ENCODE measurements at places on chromosomes 2 and 18. TPM values are rescaled to one million over a fixed set of nuclear protein-coding genes. Genes with fewer than 3 reads are reported as not detected.

RFX8 gene
- total RNA-seq: 2.6 TPM

KLHL29 gene
- total RNA-seq: 4.9 TPM

GCC2 gene
- 23.6 TPM for total RNA-seq

ACTG2 gene
- 4.1 TPM for total RNA-seq

CPO gene
- under 0.01 TPM for total RNA-seq

LIMS4 gene
- 0.26 TPM for total RNA-seq

GPR17 gene
- total RNA-seq: not detected

AGPS gene
- 22.1 TPM for total RNA-seq

AQP12B gene
- not detected for total RNA-seq

RFTN2 gene
- total RNA-seq: 10.2 TPM

TEX44 gene
- not detected for total RNA-seq

DCDC2C gene
- not detected for total RNA-seq

NRP2 gene
- total RNA-seq: 28.7 TPM

Measured in fibroblast of lung (primary cell).